ENCODE measurements at places on chromosomes 12 and 14.

DNA sequence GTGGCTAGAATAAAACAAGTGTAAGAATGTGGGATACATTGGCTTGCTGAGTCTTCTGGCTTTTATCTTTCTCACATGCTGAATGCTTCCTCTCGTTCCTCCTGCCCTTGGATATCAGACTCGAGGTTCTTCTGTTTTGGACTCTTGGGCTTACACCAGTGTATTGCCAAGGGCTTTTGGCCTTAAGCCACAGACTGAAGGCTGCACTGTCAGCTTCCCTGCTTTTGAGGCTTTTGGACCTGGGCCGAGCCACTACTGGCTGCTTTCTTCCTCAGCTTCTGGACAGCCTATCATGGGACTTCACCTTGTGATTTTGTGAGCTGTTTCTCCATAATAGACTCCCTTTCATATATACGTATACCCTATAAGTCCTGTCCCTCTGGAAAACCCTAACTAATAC is 300.9 kb upstream of the STXBP6 start:
- no peak for DNase-seq

- DNase-seq, result peak; percentile 61
Observed at GRCh38 chr12:104201238-104202001, 14.2 kb upstream of the TXNRD1 start.

GRCh38 chr12:10025236-10025635 is 5.2 kb upstream of the CLEC9A start:
- DNase-seq, result no peak

DNA sequence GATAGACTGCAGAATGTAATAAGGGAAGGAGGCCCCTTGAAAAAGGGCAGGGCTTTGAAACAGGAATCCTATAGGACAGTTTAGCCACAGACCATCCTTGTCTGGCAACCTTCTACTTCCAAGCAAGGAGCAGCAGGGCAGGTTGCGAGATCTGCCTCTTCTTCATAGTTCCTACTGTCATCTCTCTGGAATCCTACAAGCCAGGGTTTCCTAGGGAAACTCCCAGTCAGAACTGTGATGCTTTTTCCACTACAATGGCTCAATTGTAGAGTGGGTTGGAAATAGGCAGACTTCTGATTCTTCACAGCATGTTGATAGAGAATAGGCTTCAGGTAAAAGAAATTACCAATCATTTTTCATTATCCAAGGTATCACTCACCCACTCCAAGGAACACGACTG is 186.3 kb downstream of the DACT1 start:
- no peak for DNase-seq

DNA sequence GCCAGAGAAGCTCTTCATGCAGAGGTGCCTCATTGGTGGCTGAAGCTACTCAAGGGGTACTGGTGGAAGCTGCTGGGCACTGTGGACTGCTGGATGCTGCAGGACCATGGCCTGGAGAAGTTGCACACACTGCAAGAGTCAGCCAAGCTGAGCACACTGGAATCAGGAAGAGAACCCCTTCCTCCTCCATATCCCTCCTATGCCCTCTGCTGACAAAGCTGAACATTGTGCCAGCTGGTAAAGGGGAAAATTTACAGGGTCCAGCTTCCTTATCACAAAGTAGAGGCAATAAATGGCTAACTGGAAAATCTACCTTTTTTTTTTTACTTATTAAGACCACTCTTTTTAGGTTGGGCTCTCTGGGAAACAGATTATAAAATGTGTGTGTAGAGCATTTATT is 6.5 kb downstream of the CCDC175 start:
- no peak for DNase-seq

DNA sequence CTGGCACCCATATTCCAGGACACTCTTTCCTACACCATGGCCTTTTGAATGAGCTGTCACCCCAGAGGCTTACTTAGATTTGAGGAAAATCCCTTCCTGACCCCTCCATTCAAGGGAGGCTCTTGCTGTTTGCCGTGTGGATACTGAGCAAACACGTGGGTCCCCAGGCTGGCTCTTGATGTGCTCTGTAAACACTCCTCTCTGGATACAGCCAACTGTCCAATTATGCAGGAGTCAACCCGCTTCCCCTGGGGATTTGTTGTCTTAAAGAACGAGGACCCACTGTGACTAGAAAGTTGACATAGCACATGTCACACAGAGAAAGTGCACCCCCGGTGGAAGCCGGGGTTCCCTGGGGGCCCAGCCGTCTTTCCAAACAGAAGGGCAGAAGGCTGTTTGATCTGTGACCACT is 75.8 kb upstream of the CEP83 start:
- DNase-seq, result no peak

GRCh38 chr14:100074431-100075100 is 9.3 kb downstream of the EVL start:
- DNase-seq, result no peak

DNA sequence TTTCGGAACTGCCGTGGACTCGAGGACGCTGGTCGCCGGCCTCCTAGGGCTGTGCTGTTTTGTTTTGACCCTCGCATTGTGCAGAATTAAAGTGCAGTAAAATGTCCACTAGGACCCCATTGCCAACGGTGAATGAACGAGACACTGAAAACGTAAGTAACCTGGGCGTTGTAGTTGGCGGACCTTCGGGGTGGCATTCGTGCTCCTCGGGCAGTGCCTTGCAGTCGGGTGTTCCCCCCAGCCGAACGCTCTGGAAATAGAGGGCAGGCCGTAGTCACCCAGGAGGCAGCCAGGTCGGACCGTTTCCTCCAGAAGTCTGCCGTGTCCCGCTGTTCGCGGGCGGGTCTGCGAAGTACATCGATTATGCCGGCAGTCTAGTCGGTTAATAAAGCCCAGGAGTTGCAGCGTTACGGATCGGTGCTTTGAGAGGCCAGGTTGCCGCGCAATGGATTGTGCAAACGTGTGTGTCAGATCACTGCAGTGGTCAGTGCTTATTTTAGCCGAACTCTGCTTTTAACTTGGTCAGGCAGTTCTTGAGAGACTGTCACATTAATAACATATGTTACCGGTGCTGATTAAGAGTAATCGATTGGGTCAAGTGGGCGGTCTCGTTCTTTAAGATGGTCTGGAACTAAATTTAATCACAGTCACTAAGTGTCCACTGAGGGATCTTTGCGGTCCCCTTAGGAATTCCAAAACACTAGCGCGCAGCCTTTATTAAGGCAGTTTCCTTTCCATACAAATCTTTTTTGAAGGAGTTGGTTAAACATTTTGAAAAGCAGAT is 906 bp downstream of the MARK3 start:
- peak; percentile 41 for DNase-seq

DNA sequence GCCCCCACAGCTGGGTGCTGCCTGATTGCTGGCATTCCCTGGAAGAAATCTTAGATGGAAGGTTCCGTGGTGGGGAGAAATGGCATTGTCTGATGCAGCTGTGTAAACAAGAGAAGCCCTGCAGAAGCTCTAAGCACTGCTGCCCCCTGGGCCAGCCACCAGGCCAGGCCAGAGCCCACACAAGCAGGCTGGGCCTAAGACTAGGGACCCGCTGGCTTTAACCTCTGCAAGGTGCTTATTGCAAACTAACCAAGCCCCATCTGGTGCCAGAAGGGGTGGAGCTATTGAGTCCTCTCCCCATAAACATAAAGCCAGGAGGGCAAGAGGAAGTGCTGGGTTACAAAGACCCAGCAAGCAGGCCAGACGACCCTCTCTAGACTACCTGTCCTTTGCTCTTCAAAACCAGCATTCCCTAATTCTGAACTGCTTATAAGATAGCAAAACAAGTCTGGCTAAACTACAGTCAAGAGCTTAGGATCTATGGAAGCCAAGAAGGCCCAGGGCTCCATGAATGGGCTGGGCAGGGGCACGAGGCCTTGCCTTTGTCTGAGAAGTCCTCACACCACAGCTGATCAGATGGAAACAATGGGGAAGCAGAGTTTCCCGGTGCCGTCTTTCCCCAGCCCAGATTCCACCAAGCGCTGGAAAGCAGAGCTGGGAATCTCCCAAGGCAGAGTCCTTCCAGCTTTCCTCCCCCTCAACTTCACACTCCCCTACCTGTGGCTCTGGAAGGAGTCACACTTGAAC is 28.8 kb downstream of the P2RX4 start:
- DNase-seq, result no peak

DNA sequence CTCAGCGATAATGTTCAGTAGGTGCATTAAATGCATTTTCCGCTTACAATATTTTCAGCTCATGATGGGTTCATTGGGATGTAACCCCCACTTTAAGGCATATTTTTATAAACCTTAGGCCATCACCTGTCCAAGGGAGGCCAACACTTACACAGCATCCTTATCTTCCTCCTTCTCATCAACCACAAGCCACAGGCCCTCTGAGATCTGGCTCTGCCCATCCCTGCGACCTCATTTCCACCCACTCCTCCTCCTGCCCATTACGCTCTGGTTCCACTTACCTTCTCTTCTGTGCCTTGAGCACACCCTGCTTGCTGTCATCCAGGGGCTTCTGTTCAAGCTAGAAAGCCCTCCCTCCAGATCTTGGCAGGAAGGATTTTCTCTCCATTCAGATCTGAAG is 93.2 kb downstream of the EGLN3 start:
- DNase-seq, result no peak

GRCh38 chr14:69579476-69579875 is 4.8 kb upstream of the CCDC177 start:
- DNase-seq, result no peak

DNA sequence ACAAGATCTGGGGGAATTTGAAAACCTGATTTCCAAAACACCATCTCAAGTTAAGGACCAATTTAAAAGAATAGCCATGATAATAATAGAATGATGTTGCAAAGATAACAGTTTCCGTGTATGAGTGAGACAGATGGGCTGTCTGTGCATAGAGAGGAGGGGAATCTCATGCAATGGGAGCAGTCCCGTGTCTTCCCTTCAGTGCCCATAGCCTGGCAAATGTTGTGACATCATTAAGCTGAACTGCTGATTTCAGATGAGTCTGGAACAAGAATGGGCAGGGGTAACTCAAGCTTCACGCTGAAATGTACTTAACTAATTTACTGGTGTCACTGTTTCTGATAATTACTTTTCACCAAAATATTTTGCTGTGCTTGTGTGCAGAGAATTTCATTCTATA is 454.0 kb downstream of the FOXG1 start:
- DNase-seq, result no peak
